Uterine smooth muscle cell (primary cell): ENCODE measurements at places on chromosomes 16 and 17. TPM values are rescaled to one million over a fixed set of nuclear protein-coding genes. Genes with fewer than 3 reads are reported as not detected.

CCL17 gene
- not detected in 2 replicates for total RNA-seq

IL17C gene
- total RNA-seq: 0.12 TPM in 1 of 2 replicates, not detected in the other

CTRB1 gene
- not detected in 2 replicates for total RNA-seq

AURKB gene
- total RNA-seq: 19.1 and 69.5 TPM in 2 replicates

WWP2 gene
- total RNA-seq: 17.0 and 20.7 TPM in 2 replicates

HASPIN gene
- 2.5 and 8.9 TPM in 2 replicates for total RNA-seq

XAF1 gene
- total RNA-seq: 20.5 and 60.1 TPM in 2 replicates

C1QBP gene
- total RNA-seq: 203 and 352 TPM in 2 replicates

KRT9 gene
- total RNA-seq: not detected in 2 replicates

DNAI2 gene
- total RNA-seq: not detected in 2 replicates

TXNL4B gene
- total RNA-seq: 11.2 and 13.2 TPM in 2 replicates

SULT1A3 gene
- 3.4 and 4.5 TPM in 2 replicates for total RNA-seq

RAP1GAP2 gene
- 2.4 and 3.7 TPM in 2 replicates for total RNA-seq

PERCC1 gene
- total RNA-seq: not detected in 2 replicates

OR3A2 gene
- under 0.01 and 0.12 TPM in 2 replicates for total RNA-seq

ELAC2 gene
- total RNA-seq: 53.1 and 82.1 TPM in 2 replicates

CCL1 gene
- total RNA-seq: not detected in 2 replicates

TMEM94 gene
- 36.4 and 38.3 TPM in 2 replicates for total RNA-seq

ADGRG3 gene
- not detected in 2 replicates for total RNA-seq

ZCCHC14 gene
- 15.7 and 21.7 TPM in 2 replicates for total RNA-seq

GPRC5C gene
- 3.5 and 9.1 TPM in 2 replicates for total RNA-seq

ZPBP2 gene
- not detected in 2 replicates for total RNA-seq

TP53TG3C gene
- total RNA-seq: not detected in 2 replicates

HS3ST3A1 gene
- total RNA-seq: 47.7 and 54.6 TPM in 2 replicates

CFAP97D1 gene
- total RNA-seq: under 0.01 TPM in 1 of 2 replicates, not detected in the other

SLFN14 gene
- total RNA-seq: not detected in 2 replicates

SNTB2 gene
- total RNA-seq: 70.2 and 92.4 TPM in 2 replicates

CCL7 gene
- 0.89 TPM in 1 of 2 replicates, not detected in the other for total RNA-seq

OR4D1 gene
- not detected in 2 replicates for total RNA-seq

HOXB3 gene
- total RNA-seq: 3.0 and 4.0 TPM in 2 replicates

MYH8 gene
- total RNA-seq: under 0.01 TPM in 1 of 2 replicates, not detected in the other

TBC1D3B gene
- total RNA-seq: 0.77 and 2.5 TPM in 2 replicates

KLHL10 gene
- 0.12 TPM in 1 of 2 replicates, not detected in the other for total RNA-seq

KCNJ18 gene
- total RNA-seq: not detected in 2 replicates
